NCI-H69 (cell line): ENCODE measurements at places on chromosomes 16 and 17.

- peak; percentile 20 for DNase-seq
Measured at GRCh38 chr17:12545877-12546513, 119.7 kb upstream of the MYOCD start.

DNA sequence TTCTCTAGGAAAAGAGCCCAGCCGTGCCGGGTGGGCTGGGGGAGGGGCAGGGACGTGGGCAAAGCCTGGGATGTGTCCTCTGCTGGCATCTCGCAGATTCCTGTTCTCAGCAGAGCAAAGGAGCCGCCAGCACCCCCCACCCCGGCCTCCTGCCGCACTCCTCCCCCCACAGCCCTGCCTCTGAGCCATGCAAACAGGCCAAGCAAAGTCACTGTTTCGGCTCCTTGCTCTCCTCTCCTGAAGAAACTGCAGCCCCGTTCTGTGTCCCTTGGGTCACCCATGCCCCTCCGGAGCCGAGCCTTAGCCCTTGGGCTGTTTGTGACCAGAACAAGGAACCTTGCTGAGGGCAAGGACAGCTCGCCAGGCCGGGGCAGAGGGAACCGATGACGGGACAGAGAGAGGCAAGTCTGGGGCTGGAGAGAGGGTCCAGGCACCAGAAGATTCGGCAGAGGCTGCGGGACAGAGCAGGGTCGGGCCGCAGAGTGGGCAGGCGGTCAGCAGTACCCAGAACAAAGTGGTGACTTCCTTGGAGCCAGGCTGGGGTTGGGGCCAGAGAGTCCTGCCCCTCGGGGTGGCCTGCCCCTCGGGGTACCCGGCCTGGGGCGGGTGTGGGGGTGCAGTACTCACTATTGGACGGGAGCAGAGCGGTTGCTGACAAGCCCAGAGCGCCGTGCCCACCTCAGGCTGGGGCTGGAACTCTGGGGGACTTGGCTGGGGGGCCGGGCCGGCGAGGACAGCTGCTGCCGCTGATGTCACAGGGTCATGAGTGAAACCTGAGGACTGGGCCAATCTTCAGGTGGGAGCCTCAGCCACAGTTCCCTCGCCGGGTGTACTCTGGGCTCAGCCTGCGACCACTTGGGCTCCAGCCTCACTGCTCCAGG lies 9.2 kb upstream of the PRR29 start:
- DNase-seq, result no peak

- peak; percentile 97 for DNase-seq
Measured at GRCh38 chr16:30407102-30407803, at the start of gene ZNF771. TSS of gene ZNF771 (plus strand) at chr16:30407606. CDS start at chr16:30408054, 448 bp downstream.

GRCh38 chr16:50671644-50672260 lies 9.4 kb downstream of the SNX20 start:
- DNase-seq, result peak; percentile 4

DNA sequence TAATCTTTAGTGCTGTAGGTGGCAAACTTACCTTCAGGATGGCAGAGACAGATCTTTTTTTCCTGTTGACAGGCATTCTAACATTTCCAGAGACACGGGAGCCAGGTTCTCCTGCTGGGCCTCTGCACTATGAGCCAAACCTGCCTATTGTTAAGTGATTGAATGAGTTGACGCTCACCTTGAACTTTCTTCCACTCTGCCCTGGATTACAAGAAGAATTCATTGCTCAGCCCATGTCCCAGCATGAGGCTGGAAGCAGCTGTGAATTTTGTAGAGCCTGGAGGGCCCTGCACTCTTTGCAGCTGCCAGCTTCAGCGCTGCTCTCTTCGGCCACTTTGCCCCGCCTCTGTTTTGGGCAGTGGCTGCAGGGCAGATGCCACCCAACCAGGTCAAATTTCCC lies 9.4 kb upstream of the SLC7A5 start:
- peak; percentile 52 for DNase-seq

DNA sequence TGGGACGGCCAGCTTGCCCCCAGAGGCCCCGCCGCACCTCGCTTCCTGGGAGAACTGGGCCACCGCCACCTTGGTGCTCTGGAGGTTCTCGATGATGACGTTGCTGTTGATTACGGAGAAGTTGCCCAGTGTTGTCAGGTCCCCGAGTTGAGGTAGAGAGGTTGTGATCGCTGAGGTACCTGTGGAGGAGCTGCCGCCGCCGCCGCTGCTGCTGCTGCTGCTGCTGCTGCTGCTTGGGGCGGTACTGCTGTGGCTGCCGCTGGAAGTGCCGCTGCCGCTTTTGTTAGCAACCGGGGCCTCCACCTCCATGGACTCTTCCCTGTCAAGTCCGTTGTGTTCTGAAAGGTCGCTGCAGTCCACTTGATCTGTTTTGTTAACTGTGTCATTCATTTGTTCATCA lies 9.5 kb downstream of the SALL1 start:
- DNase-seq, result no peak

DNA sequence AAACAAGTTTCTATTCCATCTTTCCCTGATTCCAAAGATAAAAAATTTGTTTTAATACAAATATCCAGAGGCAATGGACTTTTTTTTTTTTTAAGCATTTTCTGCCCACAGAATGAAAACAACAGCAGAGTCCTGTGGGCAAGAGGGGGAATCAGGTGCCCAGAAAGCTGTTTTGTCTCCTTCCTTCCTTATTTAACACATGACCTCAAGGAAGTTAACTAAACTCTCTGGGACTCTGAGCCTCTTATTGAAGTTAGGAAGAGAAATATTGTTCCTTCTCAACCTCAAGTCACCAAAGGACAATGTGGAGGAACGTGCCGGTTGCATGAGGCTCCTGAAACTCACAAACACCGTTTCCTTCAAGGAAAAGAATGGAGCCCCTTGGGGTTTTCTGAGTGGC lies 34.9 kb downstream of the LITAF start:
- no peak for DNase-seq
